ENCODE measurements at places on chromosomes 6 and 20.

- DNase-seq = no peak
These were observed 73.2 kb downstream of the GRM4 start for GRCh38 chr6:34072727-34073126.

- no peak for DNase-seq
These were observed 115.9 kb downstream of the COL12A1 start for GRCh38 chr6:75089921-75090320.

DNA sequence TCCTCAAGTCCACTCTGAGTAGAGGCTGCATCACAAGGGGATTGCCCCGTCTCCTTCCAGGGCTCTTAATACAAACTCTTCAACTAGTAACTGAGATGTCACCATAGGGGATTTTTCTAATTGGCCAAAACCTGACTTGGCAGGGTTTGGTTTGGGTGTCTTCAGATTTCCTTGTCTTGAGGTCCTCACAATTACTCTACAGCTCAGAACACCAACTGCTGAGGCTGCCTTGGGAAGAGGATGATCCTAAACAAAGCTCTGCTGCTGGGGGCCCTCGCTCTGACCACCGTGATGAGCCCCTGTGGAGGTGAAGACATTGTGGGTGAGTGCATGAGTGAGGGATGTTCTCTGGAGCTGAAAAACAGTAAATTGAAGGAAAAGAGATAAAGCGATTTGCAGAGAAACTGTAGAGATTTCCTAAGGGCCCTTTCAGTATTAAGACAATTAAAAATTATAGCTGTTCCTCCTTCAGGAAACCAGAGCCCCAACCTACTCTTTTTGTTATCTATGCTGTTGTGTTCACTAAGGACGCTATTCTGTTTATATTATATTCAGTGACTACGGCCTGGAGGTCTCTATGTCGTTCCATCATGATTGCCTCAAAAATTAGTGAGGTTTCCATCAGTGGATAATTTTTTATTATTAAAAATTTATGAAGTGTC lies at the start of gene HLA-DQA1:
HLA-DQA1 (plus strand) TSS at position 188 of the 662 bp plus-strand sequence; CDS start at position 241, 53 bp downstream.
- DNase-seq = no peak

DNA sequence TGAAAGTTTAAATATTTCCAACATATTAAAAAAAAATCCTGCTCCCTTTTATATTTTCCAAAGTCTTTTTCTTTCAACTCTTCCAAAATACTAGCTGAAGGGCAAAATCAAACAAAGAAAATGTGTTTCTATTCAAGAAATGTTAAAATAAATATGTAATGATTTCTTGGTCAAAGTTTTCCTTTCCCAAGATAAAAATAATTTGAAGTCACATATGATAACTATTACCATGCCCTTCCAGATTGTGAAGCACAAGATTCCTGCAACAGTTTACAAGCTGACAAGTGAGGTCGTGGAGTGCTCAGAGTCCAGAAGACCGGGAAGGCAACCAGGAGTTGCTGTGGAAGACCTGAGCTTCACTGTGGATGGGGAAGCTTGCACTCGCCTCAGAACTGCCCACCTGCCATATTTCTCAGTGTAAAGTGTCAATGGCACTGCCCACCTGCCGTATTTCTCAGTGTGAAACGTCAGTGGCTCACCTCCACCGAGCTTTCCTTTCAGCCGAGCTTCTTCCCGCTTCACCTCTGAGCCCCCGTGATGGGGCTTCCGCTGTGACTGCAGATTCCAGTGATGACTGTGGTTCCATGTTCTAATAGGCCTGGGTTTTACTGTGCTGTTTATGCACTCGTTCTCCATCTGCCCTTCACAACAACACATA lies 160.5 kb downstream of the THBS2 start:
- no peak for DNase-seq

DNA sequence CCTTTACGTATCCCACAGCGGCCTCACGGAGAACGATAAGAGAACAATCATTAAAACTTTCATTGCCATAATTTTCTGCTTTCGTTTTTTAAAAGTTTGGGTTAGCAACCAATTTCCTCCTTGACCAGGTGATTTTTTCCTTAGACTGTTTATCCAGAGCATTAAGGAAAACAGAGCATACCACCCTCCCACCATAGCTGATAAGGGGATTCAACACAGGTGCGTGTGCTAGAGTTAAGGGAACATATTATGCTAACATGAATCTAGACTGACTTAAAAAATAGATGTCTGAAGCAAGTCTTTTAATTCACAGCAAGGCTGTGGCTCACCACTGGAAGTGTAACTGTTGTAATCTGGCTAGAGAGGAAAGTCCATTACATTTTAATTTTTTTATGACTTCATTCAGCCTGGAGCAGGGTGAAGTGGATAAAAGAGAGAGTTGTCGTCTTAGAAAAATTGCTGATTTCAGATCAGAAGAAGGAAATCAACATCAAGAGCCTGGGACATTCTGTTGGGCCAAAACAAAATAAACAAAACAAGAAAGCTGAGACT lies 5.5 kb upstream of the SLC22A2 start:
- no peak for DNase-seq

GRCh38 chr6:17842014-17842776 lies 135.5 kb upstream of the NUP153 start:
- no peak for DNase-seq

GRCh38 chr6:36373368-36374019 lies 14.0 kb downstream of the ETV7 start:
- DNase-seq = no peak

- DNase-seq = no peak
These were observed 537 bp downstream of the TCP1 start for GRCh38 chr6:159788753-159789376.

GRCh38 chr6:74851596-74851995 lies 354.3 kb downstream of the COL12A1 start:
- no peak for DNase-seq

DNA sequence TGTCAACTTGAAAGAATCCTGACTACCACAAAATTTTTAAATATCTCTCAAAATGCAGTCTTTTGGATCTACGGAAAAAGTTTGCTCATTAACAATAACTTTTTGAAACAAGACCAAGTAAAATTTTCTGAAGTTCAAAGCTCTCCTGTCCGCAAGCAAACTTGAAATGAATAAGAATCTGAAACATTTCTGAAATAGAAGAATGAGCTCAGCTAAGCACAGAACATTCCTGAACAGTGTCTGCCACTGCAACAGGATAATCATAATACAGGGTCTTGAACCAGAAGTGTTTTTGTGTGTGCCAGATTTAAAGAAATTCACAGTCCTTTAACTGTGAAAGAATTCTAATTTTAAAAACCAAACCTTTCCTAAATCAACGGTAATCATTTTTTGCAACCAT lies 49.1 kb upstream of the TASP1 start:
- DNase-seq = no peak

GRCh38 chr6:113330636-113330946 lies 526.6 kb upstream of the MARCKS start:
- DNase-seq = no peak

DNA sequence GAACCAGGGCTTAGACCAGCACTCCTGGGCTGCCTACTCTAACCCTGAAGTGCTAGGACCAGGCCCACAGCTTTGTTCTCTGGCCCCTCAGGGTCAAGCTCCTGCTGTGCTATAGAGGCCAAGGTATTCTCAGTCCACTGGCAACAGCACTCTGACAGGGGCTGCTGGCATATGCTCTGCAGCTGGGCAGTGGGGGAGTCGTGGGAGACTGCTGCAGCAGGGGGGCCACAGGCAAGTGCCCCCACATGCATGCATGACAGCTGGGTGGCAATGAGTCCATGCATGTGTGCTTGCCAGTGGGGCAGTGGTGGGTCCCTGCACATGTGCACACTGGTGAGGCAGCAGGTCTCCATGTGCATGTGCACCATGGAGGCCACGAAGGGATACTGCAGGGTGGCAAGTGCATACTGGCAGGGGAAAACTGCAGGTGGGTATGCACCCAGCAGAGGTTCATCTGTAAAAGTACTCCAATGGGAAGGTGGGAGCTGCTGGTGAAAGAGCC lies 364.9 kb upstream of the IRAK1BP1 start:
- DNase-seq = no peak

DNA sequence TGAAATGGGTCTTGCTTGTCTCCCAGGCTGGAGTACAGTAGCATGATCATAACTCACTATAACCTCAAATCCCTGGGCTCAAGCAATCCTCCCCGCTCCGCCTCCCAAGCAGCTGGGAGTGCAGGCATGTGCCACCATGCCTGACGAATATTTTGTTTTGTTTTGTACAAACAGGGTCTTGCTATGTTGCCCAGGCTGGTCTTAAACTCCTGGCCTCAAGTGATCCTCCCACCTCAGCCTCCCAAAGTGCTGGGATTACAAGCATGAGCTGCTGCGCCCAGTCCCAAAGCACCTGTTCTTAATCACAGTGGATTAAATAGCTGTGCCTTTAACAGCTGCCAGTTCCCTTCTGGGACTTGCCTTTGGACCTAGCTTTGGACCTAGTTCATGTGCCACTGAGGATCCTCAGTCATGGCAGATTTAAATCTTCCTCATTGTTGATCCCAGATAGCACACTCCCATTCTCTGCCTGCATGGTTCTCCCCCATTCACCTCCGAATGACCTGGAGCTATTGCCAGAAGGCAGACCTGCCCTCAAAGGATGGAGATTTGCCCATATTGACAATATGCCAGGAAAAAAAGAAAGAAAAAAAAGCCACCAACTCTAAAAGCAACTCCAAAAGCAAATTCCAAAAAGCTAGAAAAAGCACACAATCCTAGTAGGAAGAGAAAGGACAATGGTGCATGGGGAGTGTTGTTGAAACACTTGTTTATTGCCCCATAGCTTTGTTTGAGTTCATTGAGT lies 10.6 kb downstream of the POFUT1 start:
- DNase-seq = no peak

DNA sequence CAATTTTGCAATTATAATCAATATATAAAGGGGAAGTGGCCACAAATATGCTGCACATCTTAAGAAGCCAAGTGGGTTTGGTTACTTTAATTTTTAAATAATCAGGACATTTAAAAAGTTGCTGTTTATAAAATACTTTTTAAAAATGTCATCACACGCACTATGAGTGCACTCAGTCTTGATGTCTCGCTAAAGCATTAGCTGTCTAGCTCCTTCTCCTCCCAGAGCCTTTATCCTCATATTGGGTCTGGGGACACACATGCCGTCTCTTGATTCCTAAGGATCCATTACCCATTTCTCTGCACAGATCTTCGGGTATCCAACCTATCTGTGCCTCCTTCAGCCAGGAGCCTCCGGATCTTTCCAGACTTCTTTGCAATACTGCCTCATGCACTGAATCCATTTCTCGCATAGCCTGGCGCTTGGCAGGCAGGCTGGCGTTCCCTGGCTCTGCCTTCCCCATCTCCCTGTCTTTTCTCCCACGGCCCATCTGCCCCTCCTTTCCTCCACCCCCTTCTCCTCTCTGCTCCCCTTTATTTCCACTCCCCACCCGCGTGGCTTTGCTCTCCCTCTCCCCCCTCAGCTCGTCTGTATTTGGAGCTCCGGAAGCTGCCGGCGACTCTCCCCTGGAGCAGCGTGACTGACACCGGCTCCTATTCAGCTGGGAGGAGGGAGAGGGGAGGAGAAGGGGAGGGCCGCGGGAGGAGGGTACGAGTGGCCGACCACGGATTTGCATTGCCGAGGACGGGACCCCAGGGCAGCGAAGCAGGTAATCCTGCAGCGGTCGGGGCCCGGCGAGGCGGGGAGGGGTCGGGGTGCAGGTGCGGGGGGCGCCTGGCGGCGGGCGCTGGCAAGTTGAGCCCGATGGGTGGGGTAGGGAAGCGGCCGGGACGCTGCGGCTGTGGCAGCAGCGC lies at the start of gene CAP2:
CAP2 (plus strand) TSS at position 618 of the 914 bp plus-strand sequence. CDS start 27,961 bp downstream, outside the sequence.
- peak; percentile 53 for DNase-seq

- DNase-seq = no peak
These were observed 3.0 kb downstream of the TCEA2 start for GRCh38 chr20:64065974-64066343.

GRCh38 chr20:16397086-16397485 lies 176.2 kb downstream of the KIF16B start:
- no peak for DNase-seq

GRCh38 chr6:4113649-4114048 lies 21.7 kb downstream of the ECI2 start:
- DNase-seq = no peak

DNA sequence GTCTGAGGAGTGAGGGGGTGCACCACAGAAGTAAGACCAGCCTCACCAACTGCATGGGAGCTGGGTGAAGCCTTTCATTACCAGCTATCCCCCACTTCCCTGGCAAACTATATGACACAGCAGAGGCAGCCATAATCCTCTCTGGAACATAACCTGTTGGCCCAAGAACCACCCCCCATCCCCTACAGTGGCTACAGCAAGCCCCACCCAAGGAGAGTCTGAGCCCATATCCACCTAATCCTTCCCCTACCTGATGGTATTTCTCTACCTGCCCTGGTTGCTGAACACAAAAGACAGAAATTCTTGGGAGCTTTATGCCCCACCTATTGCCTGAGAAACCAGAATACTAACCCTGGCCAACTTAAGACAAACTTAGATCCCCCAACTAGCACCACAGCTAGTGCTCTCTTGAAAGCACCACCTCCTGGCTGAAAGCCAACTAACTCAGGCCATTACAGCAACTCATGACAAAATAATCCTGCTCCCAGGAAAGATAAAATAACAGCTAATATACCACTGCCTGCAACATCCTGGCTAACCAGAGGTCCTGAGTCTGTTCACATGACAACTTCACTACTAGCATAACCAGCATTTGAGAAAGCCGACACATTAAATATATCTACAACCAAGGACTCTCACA lies 11.2 kb downstream of the RNGTT start:
- DNase-seq = no peak

- no peak for DNase-seq
These were observed 32.7 kb upstream of the PDYN start for GRCh38 chr20:2026514-2026913.

DNA sequence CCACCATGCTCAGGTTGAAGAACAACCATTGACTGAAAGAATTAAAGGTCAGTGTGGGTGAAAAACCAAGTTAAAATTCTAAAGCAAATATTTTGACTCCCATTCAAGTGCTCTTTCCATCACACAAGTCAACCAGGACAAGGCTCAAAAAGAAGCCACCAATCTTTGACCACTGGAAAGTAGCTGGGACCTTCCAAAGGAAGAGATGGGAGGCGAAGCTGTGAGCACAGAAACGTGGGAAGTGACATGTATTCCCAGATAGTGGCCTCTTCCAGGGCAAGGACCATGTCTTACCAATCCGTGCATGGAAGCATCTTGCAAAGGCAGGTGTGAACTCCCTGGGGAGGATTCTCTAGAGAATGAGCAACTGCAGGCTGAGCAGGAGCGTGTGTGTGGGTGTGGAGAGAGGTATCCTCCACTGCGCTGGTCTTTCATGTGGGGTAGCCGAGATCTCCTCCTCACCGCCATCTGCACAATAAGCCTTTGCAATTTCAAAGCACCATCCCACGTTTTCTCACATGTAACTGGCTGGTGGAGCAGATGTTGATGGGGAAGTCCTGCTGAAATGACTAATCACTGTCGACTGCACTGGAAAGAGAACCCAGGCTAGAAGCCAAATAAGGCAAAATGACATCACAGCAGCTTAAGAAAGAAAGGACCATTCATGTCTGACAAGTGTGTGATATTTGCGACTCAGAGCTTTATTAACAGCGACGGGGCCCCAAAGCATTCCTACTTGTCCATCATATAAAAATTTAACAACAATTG lies 189.4 kb upstream of the RREB1 start:
- DNase-seq = no peak

DNA sequence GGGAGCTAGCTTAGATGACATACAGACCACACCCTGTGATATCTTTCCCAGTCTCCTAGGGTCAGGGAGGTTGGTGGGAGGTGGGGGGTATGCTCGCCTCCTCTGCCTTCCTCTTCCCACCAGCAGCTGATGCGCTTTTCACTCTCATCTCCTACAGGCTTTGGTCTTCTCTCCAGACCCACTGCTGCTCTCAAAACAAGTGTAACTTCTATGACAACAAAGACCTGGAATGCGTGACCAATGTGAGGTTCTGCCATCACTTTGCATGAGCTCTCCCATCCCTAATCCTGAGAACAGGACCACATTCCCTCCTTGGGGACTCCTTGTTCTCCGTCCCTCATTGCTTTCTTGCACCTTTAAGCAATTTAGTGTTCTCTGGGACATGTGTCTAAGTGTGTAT lies 2.7 kb downstream of the CTSA start:
- DNase-seq = no peak
